ENCODE measurements at places on chromosomes 6 and 20. TPM values are rescaled to one million over a fixed set of nuclear protein-coding genes. Genes with fewer than 3 reads are reported as not detected.
A peak's percentile ranks its signal among the peaks of the same experiment; 100 is the strongest.

Gene TAAR9
- not detected for total RNA-seq

Gene WFDC2
- total RNA-seq, result not detected

Gene SLC17A2
- not detected for total RNA-seq

Gene COL9A3
- 0.76 TPM for total RNA-seq

Gene CALHM6
- total RNA-seq, result not detected

Gene PPP1R3G
- 0.09 TPM for total RNA-seq

Gene NFKBIL1
- 14.6 TPM for total RNA-seq

Gene ADGRB3
- total RNA-seq, result not detected

Gene FRMD1
- total RNA-seq, result not detected

Gene FOXQ1
- total RNA-seq, result not detected

Gene NMBR
- total RNA-seq, result not detected

DNA sequence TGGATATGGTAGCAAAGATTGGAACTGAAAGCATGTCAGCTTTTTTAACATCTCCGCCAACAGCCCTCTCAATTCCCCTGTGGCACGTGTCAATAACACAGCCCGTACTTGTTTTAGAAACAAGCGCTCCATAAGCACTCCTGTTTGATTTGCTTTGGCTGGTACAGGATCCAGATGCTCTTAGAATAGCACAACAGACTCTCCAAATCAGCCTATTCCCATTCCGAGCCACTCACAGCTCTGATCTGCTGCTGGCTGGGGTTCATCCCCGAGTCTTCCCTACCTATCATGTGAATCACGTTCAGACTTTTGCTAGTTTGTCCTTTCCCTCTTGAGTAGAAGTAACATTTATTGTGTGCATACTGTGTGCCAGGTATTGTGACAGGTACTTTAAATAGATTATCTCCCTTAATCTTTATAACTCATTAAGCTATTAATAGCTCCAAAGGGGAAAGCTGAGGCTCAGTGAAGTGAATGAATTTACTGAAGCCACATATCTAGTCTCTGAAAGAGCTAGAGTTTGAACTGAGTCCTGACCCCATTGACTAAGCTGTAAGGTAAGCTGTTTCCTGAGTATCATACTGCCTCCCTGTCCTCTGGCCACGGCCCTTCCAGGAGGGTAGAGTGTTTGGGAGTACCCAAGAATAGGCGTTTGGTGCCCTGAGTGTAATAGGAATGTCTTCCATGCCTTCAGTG lies 46.7 kb downstream of the RALY start:
- no peak for DNase-seq

GRCh38 chr6:501891-502601 lies 110.5 kb downstream of the IRF4 start:
- no peak for DNase-seq

DNA sequence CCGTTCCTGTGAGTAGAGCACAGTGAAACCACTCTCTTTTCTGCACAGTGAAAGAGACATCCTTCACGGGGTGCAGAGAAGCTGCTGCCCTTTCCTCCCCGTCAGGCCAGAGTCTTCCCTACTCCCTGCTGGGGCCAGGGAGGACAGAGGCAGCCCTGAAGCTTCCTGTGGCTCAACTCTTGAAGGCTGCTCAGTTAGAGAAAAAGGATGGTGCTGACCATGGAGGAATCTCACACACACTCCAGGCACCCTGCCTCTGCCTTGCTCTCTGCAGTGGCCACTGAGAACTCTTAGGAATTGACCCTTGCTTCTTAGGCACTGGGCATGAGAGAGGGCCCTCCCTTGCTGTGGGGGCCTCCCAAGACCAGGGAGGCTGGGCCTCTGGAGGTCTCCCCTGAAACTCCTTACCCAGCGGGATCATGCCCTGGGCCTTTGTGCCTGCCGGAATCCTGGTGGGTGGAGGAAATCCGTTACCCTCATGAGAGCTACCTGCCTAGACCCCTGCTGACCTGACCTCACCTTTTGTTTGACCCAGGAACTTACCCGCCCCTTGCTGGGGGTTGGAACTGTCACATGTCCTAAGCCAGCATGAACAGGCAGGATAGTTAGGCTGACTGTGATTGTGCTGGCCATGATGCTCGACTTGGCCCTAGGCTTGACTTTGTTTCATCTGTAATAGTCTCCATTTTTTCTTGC lies 65.0 kb upstream of the CD93 start:
- no peak for DNase-seq

DNA sequence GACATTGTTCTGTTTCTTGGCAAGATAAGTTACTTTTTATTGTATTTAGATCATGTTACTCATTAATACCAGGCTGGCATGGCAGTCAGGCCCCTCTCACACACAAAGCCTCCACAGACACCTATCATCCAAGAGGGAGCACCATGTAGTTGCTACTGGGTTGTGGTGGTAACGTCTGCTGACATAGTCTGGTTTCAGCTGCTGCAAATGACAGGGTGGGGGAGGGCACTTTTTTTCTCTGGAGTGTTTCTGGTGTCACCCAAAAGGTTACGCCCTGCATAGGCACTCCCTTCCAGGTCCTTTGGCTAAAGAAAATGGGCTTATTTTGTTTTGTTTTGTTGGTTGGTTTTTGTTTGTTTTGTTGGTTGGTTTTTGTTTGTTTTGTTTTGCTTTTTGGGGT lies 236.4 kb upstream of the RIMS1 start:
- DNase-seq, result no peak

DNA sequence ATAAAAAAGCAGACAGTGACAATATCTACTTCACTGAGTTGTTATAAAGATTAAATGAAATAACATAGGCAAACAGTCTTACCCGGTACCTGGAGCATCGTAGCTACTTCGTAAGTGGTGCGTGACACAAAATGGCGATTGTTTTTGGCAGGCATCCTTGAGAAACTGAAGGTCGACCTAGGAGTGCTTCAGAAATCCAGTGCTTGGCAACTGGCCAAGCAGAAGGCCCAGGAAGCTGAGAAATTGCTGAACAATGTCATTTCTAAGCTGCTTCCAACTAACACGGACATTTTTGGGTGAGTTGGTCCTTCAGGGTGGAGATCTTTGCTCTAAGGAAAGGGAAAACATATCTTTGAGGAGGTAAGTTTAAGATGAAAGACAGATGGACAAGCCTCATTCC lies 4.8 kb downstream of the BPIFA2 start:
- no peak for DNase-seq

GRCh38 chr6:8279041-8279805 lies 156.1 kb downstream of the SLC35B3 start:
- no peak for DNase-seq

DNA sequence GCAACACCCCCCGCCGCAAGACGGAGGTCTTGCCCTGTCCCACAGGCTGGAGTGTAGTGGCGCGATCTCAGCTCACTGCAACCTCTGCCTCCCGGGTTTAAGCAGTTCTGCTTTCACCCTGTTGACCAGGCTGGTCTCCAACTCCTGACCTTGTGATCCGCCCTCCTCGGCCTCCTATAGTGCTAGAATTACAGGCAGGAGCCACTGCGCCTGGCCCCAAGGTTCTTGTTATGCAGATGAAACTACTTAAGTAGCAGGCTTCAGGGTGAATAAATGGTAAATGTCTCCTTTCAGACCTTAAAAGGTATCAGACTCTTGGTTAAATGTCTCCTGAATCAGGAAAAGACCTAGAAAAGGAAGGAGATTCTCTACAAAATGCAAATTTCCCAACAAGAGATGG lies 95.4 kb upstream of the TMEM181 start:
- no peak for DNase-seq

GRCh38 chr20:44477151-44477550 lies 1.5 kb downstream of the TTPAL start:
- no peak for DNase-seq

DNA sequence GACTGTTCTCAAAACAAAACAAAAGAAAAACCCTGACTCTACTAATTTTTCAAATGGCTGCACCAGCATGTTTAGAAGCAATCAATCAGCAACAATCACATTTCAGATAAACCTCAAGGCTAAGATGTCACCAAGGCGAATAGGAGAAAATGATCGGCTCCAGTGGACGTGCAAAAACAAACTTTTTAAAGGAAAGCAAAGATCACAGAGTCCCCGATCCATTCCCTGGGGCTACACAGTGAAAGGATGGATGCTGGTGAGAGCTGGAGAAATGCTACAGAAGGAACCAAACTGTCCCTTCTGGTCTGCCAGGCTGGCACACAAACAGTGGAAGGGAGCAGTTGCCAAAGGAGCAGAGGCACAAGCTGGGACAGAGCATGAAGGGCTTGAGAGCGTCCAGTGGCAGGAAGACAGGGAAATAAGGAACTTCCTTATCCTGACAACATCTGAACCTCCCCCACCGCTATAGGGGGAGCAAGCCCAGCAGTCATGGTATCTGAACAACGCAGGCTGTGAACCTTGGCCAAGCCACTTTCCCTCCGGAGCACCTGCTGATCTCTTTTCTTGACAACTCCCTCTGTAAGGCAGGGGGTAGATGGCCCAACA lies 73.7 kb upstream of the HIVEP1 start:
- DNase-seq, result peak; percentile 92

DNA sequence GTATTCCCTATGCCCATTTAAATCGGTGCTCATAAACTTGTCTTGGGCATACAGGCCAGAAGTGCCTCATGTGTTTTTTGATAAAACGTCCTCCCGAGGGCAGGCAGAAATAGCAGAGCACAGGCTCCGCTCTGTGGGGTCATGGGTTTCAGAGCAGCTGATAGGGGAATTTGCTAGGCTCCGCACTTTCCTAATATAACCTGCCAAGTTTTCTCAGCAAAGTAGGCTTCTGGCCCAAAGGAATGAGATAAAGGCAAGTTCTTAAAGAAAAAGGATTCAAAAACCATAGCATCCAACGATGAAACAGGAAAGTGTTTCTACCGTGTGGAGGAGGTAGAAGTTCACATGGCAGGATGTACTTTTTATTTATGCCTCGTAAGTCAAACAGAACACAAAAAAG lies 69.8 kb upstream of the RALGAPA2 start:
- DNase-seq, result peak; percentile 57

- no peak for DNase-seq
Observed at GRCh38 chr6:6277413-6277812, 43.0 kb downstream of the F13A1 start.

- DNase-seq, result no peak
Observed at GRCh38 chr6:139659711-139660110, 285.3 kb upstream of the CITED2 start.

GRCh38 chr6:147166992-147167391 lies 37.2 kb upstream of the STXBP5 start:
- DNase-seq, result no peak

- no peak for DNase-seq
Observed at GRCh38 chr6:40692337-40692736, 105.2 kb upstream of the LRFN2 start.

DNA sequence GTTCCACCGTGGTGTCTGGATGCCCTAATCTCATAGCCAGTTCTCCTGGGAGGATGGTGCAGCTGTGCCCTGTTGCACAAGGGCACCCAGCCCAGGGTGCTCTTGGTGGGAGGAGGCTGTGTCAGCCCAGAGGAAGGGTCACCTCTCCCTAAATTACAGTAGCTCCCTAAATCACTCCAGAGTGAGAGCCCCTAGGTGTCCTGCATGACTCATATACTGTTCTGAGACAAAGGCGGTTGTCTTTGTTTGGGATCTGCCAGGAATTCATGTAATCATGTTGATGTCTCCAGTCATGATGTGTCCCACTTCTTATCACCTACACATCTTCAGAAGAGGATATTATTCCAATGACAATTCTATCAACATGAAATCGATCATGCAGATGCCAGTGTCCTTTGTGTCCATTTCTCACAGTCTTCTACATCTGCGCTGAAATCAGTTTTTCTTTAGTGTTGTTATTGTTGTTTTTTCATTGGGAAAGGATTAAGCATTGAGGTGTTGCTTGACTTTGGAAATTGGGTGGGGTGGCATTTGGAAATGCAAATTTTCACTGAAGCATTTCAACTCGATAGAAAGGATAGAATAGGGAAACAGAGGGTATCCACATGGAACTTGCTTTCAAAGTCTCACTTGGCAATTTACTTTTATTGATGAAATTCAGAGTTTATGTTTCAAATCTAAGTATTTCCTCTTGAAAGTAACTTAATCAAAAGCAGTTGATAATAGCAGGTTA lies 19.5 kb downstream of the PERP start:
- DNase-seq, result no peak

DNA sequence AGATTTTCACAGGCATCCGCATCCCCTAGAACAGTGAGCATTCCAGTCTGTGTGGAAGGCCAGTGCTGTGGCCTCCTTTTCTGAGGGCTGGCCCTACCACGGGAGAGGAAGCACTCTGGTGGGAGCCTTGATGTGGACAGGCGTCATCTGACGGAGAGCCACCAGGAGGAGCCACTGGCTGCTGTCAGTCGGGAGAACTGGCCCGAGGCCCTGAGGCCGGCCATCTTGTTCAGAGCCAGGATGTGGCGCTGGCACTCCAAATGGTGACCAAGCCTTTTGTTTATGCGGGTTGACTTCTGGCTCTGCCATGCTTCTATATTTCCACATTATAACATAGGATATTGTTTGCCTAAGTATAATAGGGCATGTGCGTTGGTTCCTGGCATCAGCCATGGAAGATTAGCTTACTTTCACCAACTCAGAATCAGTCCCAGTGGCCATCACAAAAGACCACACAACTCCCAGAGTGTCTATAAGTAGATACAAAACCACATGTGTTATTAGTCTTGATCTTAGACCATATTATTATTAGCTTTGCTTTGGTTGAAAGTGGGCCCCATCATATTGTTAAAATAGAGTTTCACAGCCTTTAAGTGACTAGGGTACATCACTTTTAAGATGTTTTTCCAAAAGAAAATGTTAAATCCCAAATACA lies 273.9 kb upstream of the TAB2 start:
- DNase-seq, result no peak

GRCh38 chr20:48189181-48189580 lies 403.9 kb upstream of the SULF2 start:
- peak; percentile 5 for DNase-seq

DNA sequence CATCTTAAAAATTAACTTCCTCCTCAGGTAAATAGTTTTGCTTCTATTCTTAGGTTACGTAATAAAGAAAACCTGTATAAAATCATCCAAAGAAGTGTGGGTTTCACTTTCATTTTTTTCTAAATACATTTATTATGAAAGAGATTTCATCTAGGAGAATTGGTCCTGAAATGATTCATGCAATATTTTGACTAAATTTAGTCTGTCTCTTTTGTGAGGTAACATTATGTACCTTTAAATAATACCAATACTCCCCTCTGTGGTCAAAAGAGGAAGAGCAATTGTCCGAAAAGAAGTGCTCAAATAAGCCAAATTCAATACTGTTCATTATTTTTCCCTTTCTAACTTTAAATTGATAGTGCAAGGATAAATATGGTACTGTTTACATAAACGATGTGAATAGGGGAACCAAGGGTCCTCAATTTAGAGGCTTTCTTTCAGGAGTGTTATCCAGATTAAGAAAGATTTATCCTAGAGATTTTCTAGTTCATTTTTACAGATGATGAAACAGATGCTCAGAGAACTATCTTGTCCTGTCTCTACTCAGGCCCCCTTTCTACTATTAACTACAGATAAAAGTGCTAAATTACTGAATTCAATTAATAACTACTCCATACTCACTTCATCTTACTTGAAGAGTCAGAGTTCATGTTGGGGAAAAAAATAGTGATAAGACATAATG lies 26.2 kb downstream of the CYP39A1 start:
- DNase-seq, result peak; percentile 27

Measured in endothelial cell of umbilical vein (primary cell).